ENCODE measurements at places on chromosomes 4 and X. TPM values are rescaled to one million over a fixed set of nuclear protein-coding genes. Genes with fewer than 3 reads are reported as not detected.

DNA sequence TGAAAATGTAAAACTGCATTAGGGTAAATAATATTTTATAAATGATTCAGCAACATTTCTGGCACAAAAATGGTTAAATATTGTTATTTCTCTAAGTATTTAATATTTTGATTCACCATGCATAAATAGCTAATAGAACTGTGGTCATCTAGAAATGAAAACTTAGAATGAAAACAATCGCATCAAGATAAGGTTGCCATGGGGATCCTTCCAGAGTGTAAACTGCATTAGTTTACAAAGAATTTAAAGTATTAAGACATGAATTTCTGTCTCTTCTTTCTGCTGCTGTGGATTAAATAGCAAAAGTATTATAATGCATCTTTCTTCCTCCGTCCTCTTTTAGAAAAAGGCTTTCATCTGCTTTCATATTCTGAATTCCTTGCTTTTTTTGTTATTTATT lies 1064.6 kb upstream of the SLIT2 start:
- DNase-seq, result no peak

- no peak for DNase-seq
Observed at GRCh38 chr4:87066403-87067123, 131.8 kb downstream of the AFF1 start.

DNA sequence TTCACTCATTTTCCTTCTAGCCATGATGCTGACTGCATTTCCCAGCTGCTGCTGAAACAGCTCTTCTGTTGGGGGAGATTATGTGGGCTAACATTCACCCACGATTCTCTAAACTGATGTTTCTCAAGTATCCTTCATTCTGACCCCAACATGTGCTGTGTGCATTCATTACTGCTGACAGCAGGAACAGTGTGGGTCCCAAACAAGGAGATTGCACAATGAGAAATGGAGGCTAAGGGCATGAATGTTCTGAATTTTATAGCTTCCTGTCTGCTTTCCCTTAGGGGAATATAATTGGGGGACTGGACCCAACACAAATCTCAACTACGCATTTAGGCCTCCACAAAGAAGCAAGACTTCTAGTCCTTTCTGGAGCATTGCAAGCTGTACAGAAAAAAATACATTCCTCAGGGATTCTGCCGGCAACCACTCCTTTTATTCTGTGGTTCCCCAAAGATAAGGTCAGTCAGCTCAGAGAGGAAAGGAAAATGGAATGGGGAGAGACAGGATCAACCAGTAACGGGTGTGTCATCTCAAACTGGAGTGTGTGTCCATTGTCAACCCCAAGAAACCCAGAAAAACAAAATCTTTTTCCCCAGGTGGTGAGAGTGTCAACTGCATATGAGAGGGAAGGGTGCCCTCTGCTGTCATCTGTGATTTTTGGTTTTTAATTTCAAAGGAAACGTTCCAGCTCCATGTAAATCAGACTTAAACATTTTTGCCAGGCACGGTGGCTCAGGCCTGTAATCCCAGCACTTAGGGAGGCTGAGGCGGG lies 81.5 kb upstream of the EGFL6 start:
- DNase-seq, result no peak

DNA sequence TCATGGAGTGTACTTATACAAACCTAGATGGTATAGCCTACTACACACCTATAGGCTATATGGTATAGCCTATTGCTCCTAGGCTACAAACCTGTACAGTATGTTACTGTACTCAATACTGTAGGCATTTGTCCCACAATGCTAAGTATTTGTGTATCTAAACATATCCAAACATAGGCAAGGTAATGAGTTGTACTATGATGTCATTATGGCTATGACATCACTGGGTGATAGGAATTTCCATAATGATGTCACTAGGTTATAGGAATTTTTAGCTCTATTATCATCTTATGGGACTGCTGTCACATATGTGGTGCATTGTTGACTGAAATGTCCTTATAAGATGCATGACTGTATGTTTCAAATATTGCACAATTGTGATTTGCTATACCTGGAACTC lies 5.5 kb upstream of the PAGE1 start:
- no peak for DNase-seq

DNA sequence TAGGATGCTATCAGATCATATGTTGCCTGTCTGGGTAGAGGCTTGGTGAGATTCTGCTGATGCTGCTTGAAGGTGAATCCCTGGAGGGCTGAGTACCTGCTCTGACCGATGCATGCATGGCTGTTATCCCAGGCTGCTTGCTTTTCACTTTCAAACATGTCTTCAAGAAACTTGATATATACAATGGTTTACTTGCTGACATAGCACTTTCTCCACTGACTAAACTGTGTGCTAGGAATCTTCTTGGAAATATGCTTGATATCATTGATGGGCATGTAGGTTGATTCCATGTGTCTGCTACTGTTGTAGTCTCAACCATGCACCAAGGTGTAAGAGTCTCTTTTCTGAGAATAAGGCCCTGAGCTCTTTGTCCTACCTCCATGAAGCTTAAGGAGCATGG lies 79.6 kb upstream of the WDR1 start:
- DNase-seq, result no peak

ARHGAP24 gene
- total RNA-seq, result 330 TPM

ADGRA3 gene
- 22.3 TPM for total RNA-seq
